ENCODE measurements at places on chromosomes 11 and 22.

DNA sequence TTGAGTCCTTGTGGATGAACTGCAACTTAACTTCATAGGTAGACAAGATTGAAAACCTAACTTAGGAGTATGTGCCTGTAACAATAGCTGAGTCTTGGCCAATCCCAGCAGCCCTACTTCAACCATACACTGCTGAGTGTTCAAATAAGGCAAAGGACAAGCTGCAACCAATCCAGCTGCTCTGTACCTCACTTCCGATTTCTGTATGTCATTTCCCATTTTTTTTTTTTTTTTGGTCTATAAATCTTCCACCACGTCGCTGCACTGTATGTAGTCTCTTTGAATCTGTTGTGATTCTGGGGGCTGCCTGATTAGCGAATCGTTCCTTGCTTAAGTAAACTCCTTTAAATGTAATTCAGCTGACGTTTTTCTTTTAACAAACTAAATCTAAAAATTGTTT, 35.4 kb upstream of the FLI1 start:
- no peak for DNase-seq

DNA sequence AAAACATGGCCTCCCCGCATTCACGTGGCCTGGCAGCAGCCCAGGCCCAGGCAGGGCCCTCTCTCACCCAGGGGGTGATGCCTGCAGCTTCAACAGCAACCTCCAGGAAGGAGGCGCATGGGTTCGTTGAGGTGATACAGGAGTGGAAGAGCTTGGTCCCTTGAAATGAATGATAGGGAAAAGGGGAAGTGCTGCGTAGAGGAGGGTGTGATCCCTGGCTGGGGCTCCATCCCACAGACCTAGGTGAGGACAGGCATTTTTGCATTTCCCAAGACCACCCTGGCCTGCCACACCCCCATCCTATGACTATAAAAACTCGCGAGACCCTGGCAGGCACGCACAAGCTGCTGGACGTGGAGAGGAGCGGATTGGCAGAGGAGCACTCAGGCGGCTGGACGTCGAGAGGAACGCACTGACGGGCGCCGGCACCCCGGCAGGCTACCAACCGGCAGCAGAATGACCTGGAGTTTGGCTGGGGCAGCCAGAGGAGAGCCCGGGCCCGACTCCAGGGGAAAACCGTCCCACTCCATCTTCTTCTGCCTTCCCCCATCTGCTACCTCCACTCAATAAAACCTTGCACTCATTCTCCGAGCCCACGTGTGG, 32.6 kb downstream of the RTN4R start:
- DNase-seq: no peak

DNA sequence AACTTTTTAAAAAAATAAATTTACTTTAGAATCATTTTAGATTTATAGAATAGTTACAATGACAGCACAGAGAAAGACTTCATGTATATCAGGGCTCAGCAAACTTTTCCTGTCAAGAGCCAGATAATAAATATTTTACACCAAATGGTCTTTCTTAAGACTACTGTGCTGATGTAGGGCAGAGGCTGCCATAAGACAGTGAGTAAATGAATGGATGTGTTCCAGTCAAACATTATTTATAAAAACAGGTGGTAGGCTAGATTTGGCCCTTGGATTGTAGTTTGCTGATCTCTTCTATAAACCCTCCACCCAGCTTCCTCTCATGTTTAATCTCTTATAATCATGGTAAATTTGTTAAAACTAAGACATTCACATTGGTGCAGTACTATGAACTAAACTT, 33.0 kb downstream of the CECR2 start:
- DNase-seq: no peak

GRCh38 chr11:123265951-123266350, 70.9 kb upstream of the CLMP start:
- DNase-seq: no peak

DNA sequence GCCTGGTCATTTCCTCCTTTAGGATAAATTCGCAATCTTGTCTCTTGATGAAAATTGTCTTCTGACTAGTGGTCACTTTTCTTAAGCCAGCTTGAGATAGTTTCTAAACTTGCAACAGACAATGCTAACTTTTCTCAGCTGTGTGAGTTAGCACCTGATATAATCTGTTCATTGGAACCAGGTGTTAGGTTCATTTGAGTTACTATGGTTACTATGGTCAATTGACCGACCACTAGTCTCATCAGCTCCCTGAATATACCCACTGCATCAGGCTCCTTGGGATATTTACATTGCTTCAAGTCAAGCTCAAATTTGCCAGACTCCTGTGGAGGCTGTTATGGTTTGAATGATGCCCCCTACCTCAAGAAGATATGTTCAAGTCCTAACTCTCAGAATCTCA, 54.5 kb downstream of the SC5D start:
- DNase-seq: no peak

- no peak for DNase-seq
Observed at GRCh38 chr22:24164940-24165339, 16.3 kb upstream of the SUSD2 start.

DNA sequence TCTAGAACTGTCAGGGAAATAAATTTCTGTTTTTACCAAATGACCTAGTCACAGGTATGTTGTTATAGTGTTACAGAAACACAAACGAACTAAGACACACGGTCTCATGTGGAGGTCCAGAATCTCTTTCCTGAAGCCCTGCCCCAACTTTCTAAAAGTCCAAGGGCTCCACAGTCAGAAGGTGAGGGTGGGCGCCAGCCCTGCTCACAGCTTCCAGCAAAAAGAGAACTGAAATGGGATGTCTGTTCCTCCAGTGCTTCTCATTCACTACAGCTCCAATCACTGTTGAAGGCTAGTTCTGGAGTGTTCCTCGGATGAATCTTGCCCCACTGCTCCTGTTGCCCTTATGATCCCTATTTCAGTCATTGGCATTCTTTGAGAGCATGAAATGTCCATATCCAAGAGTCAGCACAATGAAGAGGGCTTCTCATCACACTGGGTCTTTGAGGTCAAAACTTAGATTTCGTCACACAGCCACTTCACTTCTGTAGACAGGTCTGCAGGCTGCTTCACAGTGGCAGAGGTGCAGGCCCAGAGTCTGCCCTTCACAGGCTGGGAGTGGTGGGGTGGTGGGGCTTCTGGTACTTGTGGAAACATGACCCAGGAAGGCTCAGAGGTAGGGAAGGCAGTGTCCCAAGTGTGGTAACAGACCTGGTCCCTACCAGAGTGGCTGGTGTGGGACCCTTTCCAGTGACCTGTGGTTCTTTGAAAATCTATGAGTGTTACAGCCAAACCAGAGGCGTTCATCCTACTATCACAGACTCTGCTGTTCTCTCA, 34.9 kb downstream of the FAM181B start:
- DNase-seq: no peak

- no peak for DNase-seq
Observed at GRCh38 chr22:23119494-23120414, 22.0 kb downstream of the RSPH14 start.

- no peak for DNase-seq
Observed at GRCh38 chr22:46262449-46263215, 511 bp downstream of the PKDREJ start.

DNA sequence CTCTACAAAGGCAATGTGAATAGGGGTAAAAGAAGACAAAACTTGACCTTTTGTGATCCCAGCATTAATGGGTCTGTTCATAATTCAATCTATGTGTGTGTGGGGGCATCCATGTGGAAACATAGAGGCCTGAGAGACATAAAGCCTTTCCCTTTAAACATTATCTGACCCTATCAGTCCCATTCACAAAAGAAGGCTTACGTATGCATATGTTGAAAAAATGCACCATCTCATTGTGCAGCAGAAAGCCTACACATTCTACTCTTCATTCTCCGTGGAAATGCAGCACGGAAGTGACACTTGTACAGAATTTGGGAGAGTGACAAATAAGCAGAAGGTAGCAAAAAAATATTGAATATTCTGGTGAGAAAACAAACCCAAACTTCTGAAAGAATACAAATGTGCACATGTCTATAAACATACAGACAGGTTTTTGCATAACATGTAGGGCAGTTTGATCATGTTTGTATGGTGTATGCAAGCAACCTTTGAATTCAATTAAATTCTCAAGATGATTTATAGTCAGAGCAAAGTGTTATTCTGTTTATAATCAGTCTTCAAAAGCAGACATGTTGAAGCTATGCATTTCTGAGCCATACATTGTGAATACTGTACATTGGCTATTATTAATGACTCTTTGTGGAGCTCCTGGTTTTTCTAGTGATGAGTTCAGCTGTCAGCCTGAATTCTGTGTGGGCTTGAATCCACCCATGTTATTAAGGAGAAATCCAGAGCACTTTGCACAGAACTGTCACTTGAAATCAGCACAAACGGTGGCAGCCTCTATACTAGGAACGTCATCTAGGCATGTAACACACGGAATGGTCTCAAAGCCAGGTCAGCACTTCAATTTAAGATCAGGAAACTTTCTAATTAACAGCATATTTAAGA, 236.8 kb downstream of the DCDC1 start:
- DNase-seq: no peak

GRCh38 chr11:27938011-27938410, 169.9 kb downstream of the KIF18A start:
- no peak for DNase-seq

- no peak for DNase-seq
Observed at GRCh38 chr11:6240781-6241180, 1.9 kb downstream of the CNGA4 start.

DNA sequence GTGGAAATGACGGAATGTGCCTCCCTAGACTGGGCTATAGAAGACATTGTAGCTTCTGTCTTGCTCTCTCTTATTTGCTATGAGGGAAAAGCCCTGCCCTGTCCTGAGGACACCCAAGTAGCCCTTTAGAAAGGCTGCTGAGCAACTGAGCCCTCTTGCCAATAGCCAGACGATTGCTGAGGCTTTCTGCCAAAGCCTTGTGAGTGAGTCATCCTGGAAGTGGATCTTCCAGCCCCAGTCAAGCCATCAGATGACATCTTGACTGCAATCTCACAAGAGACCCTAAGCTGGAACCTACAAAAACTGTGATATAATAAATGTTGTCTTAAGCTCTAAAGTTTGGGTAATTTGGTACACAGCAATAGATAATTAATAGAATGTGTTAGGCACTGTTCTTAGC, 3.9 kb upstream of the TRAF6 start:
- DNase-seq: no peak

GRCh38 chr22:28600546-28601143, 79.0 kb downstream of the TTC28 start:
- no peak for DNase-seq

- no peak for DNase-seq
Observed at GRCh38 chr22:49966041-49966773, 5.6 kb downstream of the PIM3 start.

- no peak for DNase-seq
Observed at GRCh38 chr11:79940974-79941735, 500.3 kb upstream of the TENM4 start.

GRCh38 chr22:38940811-38941384, 16.5 kb upstream of the APOBEC3A start:
- DNase-seq: no peak

DNA sequence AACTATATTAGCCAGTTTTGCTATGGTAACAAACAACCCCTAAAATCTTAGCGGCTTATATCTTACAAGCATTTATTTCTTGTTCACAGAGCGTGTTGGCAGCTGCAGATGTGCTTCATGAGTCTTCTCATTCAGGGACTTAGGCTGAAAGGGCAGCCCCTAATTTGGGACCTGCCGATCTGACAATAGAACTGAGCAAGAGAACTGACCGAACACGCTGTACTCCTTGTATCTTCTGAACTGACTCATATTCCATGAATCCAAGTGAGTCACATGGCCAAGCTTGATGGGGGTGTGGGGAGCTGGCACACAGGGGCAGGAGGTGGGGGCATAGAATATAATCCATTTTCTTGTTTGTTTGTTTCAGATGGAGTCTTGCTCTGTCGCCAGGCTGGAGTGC, 481.7 kb upstream of the CADM1 start:
- DNase-seq: no peak

DNA sequence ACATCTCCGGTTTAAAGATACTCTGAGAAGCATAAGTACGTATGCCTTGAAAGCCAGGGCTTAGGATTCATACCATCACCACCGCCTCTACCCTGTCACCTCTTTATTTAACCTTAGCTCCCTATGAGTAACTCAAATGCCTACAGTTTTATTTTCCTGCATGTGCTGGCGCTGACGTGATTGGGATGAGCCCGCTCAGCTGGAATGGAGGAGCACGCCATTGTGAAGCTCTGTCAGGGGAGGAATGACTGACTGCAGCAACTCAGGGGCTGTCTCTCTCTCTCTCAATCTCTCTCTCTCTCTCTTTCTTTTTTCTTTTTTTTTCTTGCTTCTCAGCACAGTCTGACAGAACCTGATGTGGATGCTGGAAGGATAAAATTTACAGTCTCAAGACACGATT, 12.4 kb downstream of the CAVIN3 start:
- no peak for DNase-seq

DNA sequence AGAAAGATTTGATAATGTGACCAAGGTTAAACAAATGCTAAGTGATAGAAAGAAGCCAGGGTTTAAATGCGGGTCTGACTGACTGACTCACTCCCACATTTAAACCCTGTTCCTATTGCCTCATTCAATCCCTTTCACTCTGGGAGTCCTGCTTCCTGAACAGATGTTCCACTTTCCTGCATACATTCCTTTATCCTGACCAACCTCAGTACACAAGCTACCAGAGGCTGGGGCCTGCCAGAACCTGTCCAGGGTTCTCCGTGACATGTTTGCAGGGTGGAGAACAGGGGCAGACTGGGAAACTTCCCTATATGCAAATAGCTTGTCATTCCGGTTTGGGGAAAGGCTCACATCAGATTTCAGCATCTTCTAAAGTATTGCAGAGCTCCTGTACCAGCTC, 3.0 kb upstream of the ANKK1 start:
- no peak for DNase-seq

- DNase-seq: peak; percentile 89
Observed at GRCh38 chr11:61516675-61517572, 8.4 kb downstream of the LRRC10B start.

GRCh38 chr11:84648471-84648870, 978.7 kb downstream of the DLG2 start:
- no peak for DNase-seq

- DNase-seq: no peak
Observed at GRCh38 chr22:43827003-43827735, 15.1 kb upstream of the EFCAB6 start.

All from D341Med (cell line).